ENCODE measurements at places on chromosomes 7 and 10.

DNA sequence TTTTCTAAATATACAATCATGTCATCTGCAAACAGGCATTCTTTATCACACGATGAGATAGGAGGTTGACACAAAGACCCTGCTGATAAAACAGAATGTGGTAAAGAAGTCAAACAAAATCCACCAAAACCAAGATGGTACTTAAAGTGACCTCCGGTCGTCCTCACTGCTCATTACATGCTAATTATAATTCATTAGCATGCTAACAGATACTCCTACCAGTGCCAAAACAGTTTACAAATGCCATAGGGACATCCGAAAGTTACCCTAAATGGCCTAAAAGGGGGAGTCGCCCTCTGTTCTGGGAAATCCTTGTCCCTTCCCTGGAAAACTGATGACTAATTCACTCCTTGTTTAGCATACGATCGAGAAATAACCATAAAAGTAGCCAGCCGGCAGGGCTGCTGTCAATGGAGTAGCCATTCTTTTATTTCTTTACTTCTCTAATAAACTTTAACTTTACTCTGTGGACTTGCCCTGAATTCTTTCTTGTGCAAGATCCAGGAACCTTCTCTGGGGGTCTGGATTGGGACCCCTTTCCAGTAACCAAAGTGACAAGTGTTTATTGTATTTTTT is 126.6 kb downstream of the CCDC71L start:
- no peak for DNase-seq

DNA sequence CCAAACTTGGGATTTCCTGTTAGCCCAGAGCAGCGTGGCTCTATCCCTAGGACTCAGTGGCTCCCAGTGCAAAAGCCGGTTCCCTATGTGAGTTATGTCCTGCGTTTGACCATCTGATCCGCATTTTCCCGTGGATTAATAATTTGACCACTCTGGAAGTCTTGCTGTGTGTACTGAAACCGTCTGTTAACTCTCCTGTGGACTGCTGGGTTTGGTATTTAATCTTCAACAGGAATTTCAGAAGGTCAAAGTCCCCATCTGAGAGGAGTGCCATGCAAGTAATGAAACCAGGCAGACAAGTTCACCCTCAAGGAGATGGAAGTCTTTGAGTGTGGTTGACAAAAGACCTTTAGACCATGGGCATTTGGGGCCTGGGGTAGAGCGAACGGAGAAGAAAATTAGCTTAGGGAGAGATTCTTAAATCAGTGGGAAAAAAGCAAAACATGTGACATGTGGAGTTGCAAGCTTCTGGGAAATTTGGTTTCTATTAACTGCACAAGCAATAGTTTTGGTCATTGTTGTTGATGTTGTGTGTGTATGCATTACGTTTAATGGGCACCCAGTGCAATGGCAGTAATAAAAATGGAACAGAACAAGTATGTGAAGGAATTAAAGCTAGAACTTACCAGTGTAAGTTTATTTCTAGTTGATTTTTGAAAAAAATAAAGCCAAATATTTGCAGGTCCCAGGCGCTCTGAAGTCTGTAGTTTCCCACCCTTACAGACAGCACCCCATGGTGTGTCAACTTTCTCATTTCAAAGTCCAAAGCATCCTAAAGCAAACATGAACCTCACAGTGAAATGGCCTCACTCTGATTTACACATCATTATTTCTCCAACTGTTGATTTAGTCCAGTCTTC is 38.2 kb downstream of the LYZL1 start:
- DNase-seq = no peak

GRCh38 chr10:88962336-88962735 is 9.8 kb upstream of the ACTA2 start:
- no peak for DNase-seq

DNA sequence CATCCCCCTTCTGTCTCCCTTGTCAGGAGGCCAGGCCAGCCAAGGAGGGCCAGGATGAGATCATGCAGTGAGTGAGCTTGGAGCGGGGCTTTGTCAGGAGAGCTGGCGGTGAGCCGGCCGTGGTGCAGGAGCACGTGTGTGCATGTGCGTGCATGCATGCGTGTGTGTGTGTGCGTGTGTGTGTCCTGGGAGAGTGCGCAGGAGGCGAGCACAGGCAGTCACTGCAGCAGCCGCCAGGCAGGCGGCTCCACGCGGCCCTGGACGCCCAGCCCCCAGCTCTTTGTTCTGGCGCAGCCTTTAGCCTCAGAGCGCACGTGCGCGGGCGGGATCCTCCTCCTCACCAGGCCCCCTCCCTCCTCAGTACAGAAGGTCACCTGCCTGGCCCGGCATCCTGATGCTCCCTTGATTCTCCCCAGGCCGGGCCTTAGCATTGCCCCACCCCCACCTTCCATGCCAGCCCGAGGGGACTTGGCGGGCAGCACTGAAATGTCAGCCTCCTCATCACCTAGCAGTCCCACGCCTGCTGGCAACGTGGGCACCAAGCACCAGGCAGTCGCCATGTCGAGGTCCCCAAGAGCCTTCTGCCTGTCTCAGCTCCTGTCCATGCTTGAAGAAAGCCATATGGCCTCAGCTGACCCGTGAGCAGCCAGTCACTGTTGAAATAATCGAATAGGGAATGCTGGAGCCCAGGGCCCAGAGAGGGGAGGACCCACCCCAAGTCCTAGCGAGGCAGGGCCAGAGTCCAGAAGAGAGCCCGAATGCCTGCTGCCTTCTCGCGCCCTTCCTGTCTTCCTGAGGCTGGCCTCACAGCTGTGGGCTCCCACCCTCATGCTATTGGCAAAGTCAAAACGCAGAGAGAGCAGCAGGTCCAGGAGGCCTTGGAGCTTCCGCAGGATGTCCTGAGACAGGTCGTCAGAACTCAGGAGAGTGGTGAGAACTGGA is 125.9 kb upstream of the PPIF start:
- no peak for DNase-seq

GRCh38 chr7:148191391-148192065 is 399.0 kb upstream of the C7orf33 start:
- DNase-seq = no peak

GRCh38 chr10:11147722-11148121 is 130.1 kb downstream of the CELF2 start:
- no peak for DNase-seq

GRCh38 chr7:150406567-150407421 is 27.7 kb downstream of the ZNF775 start:
- no peak for DNase-seq

All from endothelial cell (in vitro differentiated cells).